ENCODE measurements at places on chromosomes 16 and 17. TPM values are rescaled to one million over a fixed set of nuclear protein-coding genes. Genes with fewer than 3 reads are reported as not detected.

The DEXI gene
- 55.2 TPM for total RNA-seq

The CFAP97D1 gene
- not detected for total RNA-seq

The SLFN12L gene
- 0.58 TPM for total RNA-seq

The SULT1A4 gene
- total RNA-seq: 2.0 TPM

DNA sequence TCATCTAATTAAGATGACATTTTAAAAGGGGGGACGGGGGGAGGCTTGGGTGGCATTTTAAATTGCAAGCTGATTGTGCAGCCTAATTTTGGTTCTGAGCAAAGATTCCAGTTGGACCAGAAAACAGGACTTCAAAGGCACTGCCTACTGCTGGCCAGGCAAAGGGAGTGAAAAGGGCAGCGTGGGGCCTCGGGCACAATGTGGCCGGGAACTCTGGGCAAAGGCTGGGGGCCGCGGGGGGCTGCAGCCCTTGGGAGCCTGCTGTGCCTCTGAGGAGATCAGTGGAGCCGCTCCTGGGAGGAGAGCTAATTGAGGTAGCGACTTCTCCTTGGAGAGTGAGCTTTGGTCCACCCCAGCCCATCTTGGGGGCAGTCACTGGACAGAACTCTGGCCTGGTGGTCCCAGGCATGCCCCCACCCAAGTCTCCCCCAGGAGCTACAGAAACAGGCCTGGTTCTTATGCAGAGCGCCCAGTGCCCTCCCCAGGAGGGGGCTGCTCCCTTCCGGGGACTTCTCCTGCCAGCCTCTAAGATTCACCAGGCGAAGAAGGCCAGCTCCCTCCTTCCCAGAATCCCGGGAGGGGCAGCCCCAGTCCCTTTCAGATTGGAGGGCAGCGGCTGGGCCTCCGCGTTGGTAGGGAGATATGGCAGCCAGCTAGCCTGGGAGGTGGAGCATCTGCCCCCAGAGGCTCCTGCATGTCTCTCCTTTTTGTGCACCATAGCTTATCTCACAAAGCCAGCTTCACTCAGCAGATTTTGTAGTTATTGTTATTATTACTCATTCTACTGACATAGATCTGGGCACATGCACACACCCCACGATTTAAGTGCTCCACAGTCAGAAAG lies 115.6 kb downstream of the GNAO1 start:
- DNase-seq: no peak

DNA sequence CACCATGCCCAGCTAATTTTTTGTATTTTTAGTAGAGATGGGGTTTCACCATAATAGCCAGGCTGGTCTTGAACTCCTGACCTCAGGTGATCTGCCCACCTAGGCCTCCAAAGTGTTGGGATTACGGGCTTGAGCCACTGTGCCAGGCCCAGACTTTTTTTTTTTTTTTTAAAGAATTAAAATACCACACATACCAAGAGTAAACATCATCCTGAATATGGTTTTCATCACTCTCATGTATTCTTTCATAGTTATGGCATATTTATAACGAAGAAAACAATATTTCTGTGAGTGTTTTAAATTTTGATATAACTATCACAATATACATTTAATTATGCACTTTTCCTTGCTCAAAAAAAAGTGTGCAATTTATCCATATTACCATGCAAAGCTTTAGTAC lies 48.2 kb downstream of the MARVELD3 start:
- DNase-seq: no peak

GRCh38 chr17:66849851-66850580 lies 15.1 kb downstream of the CACNG5 start:
- DNase-seq: no peak

DNA sequence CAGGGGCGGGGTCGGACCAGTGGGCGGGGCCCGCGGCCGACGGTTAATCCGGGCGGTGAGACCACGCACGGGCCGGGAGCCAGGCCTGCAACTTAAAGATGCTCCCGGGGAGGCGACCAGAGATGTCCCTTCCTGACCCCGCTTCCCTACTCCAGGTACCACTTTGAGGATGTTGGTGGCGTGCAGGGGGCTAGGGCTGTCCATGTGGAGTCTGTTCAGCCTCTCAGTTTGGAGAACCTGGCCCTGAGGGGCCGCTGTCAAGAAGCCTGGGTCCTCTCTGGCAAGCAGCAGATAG lies 580 bp downstream of the RANGRF start:
- no peak for DNase-seq

GRCh38 chr16:51989637-51990230 lies 557.2 kb downstream of the TOX3 start:
- DNase-seq: no peak

GRCh38 chr17:74214484-74215341 lies 1.3 kb downstream of the TTYH2 start:
- DNase-seq: no peak

GRCh38 chr17:18251204-18251603 lies 7.3 kb downstream of the FLII start:
- DNase-seq: no peak

GRCh38 chr17:66542129-66542966 lies 239.9 kb downstream of the PRKCA start:
- no peak for DNase-seq

DNA sequence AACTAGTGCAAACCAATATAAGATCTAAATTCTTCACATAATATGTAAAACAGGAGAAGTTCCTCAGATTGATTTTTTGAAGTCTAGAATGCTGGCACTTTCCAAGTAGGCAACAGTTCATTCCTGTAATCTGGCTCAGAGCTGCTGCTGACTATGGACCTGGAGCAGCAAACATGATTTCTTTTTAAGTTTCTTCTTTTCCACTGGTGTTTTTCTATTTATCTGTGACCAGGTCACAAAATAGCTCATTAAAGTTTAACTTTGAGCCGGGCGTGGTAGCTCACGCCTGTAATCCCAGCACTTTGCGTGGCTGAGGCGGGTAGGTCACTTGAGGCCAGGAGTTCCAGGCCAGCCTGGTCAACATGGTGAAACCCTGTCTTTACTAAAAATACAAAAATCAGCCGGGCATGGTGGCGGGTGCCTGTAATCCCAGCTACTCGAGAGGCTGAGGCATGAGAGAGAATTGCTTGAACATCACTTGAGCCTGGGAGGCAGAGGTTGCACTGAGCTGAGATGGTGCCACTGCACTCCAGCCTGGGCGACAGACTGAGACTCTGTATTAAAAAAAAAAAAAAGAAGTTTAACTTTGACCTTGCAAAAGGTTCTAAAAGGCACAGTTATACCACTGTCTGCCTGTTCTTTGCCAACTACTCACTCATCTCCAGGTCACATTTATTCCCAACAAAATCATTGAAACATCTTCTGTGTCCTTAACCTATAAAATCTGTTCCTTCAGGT lies 29.4 kb upstream of the SLC13A2 start:
- no peak for DNase-seq
